ENCODE measurements at places on chromosomes 12 and 14. TPM values are rescaled to one million over a fixed set of nuclear protein-coding genes. Genes with fewer than 3 reads are reported as not detected.

Gene RHEBL1
- 0.60 TPM for total RNA-seq

Gene HNRNPA1
- 2,569 TPM for total RNA-seq

Gene OASL
- total RNA-seq: 0.12 TPM

Gene COX8C
- not detected for total RNA-seq

Gene SYNE3
- 26.0 TPM for total RNA-seq

Gene PMEL
- 2.0 TPM for total RNA-seq

Gene PGF
- 2.2 TPM for total RNA-seq

Gene PRR4
- total RNA-seq: 5.5 TPM

Gene ANKS1B
- 27.2 TPM for total RNA-seq

Gene AMIGO2
- total RNA-seq: 31.4 TPM

Gene PITPNM2
- total RNA-seq: 54.0 TPM

Gene COCH
- 0.66 TPM for total RNA-seq

Gene STYK1
- total RNA-seq: 0.33 TPM

Gene ITGB7
- total RNA-seq: 2.9 TPM

Gene HOXC12
- not detected for total RNA-seq

Gene MARS1
- total RNA-seq: 21.1 TPM

Gene EFS
- 40.8 TPM for total RNA-seq

Gene TAS2R50
- total RNA-seq: 1.3 TPM

Gene NID2
- 37.4 TPM for total RNA-seq

Gene TNFAIP2
- 28.1 TPM for total RNA-seq

Gene PTPRB
- total RNA-seq: 4.9 TPM
